ENCODE measurements at places on chromosomes 3 and 15. TPM values are rescaled to one million over a fixed set of nuclear protein-coding genes. Genes with fewer than 3 reads are reported as not detected.

DNA sequence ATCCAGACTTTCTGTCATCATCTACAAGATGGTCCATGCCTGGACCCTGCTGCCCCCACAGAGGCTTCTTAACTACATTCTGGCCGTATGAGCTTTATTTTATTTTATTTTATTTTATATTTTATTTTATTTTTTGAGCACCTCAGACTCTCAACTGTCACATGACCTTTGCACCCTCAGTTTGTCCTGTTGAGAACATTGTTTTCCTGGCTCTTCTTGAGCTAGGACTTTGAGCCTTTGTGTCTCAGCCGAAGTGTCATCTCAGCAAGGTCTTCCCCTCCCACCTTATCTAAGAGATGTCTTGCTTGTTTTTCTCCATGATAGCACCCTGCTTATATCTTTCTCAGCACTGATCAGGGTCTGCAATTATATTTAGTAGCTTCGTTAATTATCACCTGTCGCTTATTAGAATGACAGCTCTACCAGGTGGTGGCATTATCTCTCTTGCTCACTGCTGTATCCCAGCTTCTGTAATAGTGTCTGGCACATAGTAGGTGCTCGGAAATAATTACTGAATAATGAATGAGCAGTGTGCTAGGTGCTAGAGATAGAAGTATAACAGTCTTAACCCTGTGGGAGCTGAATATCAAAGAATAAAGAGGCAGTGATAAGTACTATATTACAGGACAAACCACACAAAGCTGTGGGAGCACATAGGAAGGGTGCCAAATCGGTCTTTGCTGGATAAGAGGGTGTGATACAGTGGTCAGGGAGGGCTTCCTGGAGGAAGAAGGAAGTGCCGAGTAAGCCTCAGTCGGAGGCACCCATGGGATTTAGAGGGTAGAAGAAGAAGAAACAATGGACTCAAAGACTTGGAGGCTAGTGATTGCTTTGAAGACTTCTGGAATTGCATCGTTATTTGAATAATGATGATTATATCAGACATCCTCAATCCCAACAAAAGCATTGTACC is 136.2 kb downstream of the ITPR1 start:
- DNase-seq: no peak
- H3K4me3 ChIP-seq: no peak overlapping the region
- H3K4me1 ChIP-seq: peaks cover 7% of the 10 kb centered on the region
- H3K27ac ChIP-seq: no peak overlapping the region

- DNase-seq: no peak
- H3K27me3 ChIP-seq: no peaks in the 10 kb centered on the region
- H3K4me1 ChIP-seq: peaks cover 18% of the 10 kb centered on the region
- H3K36me3 ChIP-seq: peaks cover 58% of the 10 kb centered on the region
Observed at GRCh38 chr3:67635806-67636205, 18.6 kb downstream of the SUCLG2 start.

- DNase-seq: no peak
- no peaks in the 10 kb centered on the region for H3K4me1 ChIP-seq
- H3K27me3 ChIP-seq: no peaks in the 10 kb centered on the region
- no peak overlapping the region for H3K4me3 ChIP-seq
Observed at GRCh38 chr15:43889042-43889441, 62.2 kb downstream of the WDR76 start.

DNA sequence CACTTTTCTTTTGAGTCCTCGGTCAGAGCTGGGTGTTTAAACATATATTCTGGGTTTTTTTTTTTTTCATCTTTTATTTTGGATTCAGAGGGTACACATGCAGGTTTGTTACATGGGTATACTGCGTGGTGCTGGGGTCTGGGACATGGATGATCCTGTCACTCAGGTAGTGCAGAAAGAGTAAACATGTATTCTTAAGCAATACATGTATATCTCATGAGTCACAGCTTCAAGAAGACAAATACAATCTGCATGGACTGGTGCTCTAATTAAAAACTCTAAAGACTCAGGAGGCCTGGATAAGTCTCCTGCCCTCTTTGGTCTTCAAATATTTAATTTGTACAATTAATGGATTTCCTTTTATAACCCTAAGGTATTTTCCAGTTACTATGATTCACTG is 50.6 kb upstream of the PHLDB2 start:
- DNase-seq: no peak
- peaks cover 3% of the 10 kb centered on the region for H3K4me1 ChIP-seq
- no peak overlapping the region for H3K4me3 ChIP-seq
- no peak overlapping the region for H3K27ac ChIP-seq

Gene ZNF774
- 1.6 TPM for total RNA-seq

- H3K36me3 ChIP-seq: no peaks in the 10 kb centered on the region
- H3K4me3 ChIP-seq: no peak overlapping the region
- H3K27ac ChIP-seq: no peak overlapping the region
- peaks cover 38% of the 10 kb centered on the region for H3K27me3 ChIP-seq
- no peaks in the 10 kb centered on the region for H3K4me1 ChIP-seq
Observed at GRCh38 chr3:13274551-13275332, 145.4 kb downstream of the NUP210 start.
